ENCODE measurements at places on chromosomes 12 and 14.

DNA sequence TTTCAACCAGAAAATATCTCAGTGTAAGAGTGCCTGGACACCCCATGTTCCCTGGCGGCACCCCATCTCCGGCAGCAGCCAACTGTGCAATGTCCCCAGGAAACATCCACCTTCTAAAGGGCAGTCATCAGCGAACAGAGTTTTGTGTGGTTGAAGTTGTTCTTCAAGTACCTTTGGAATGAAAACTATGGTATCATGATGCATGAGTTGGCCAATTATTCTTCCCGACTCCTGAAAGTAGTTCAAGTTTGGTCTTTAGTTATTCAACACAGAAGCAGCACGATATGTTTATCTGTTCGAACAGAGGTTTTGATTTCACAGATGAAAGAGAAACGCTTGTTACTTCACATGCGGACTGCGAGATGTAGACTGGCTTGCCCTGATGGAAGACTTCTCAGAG lies 21.1 kb upstream of the TTC7B start:
- no peak for DNase-seq

- DNase-seq: no peak
Measured at GRCh38 chr12:57716305-57716704, 22.2 kb downstream of the AGAP2 start.

DNA sequence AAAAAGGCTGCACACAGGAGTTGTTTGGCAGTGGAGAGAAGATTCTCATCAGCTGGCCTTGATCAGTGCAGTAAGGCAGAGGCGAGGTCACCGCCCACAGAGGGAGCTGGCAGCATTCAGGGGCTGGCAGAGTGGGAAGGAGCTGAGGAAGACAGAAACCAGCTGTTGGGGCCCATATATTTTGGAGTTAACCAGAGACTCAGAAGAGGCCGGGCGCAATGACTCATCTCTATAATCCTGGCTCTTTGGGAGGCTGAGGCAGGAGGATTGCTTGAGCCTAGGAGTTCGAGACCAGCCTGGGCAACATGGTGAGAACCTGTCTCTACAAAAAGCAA lies 17.7 kb downstream of the SMCO2 start:
- no peak for DNase-seq

DNA sequence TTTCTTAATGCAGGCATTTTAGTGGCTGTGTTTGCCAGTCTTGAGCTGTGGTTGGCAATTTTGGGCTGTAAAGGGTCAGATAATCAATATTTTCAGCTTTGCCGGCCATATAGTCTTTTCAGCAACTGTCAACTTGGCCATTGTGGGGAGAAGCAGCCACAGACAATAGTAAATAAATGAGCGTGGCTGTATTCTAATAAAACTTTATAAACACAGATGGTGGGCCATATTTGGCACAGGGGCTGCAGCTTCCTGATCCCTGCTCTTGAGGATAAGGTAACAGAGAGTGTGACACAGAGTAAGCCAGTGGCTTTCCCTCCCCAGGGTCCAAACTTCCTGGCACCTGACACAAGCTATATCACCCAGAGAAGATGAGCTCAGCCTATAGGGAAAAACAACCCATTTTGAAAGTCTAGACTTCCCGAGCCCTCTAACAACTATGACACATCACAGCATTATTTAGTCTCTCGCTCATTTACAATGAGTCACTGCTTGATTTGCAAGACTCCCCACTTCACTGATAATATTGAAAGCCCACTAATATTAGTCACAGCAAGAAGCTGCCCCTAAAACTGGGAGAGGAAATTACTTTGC lies 163.1 kb upstream of the TMPO start:
- no peak for DNase-seq

DNA sequence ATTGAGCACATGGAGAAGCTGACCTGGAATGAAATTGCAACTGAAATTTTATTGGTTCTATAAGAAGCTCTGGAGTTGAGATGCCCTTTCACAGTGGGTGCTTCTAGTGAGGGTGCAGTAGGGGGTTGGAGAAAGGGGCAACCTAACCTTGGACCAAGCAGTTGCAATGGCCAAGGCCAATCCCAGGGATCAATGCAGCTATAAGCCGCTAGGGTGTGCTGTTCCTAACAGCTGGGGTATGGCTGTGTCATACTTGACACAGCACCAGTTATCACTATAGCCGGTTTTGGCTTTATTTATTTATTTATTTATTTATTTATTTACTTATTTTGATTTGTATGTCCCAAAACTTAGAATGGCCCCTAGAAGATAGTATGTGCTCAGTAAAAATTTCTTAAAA lies 505.9 kb downstream of the FLRT2 start:
- no peak for DNase-seq

DNA sequence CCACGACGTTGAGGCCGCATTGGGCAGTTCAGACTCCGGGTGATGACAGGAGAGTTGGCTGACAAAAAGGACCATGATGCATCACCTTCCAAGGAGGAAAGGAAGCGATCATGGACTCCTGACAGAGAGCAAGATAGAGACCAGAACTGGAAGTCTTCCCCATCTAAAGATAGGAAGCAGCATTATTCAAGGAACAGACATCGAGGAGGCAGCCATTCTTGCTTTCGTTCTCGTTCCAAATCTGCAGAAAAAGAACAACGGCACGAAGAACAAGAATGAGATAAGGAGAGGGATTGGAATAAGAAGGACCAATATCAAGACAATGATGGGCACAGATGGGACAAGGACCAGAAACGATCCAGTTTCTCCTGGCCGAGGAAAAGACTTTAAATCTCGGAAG lies 27.1 kb upstream of the KRT77 start:
- DNase-seq: no peak

- no peak for DNase-seq
Measured at GRCh38 chr14:81416194-81416952, 16.2 kb upstream of the STON2 start.

- no peak for DNase-seq
Measured at GRCh38 chr14:48430805-48431204, 755.4 kb upstream of the MDGA2 start.

- no peak for DNase-seq
Measured at GRCh38 chr14:59507063-59507751, 22.9 kb downstream of the JKAMP start.
